ENCODE measurements at places on chromosomes 7 and 10.

- no peak for DNase-seq
Observed at GRCh38 chr7:4815609-4816418, 40.4 kb downstream of the AP5Z1 start.

DNA sequence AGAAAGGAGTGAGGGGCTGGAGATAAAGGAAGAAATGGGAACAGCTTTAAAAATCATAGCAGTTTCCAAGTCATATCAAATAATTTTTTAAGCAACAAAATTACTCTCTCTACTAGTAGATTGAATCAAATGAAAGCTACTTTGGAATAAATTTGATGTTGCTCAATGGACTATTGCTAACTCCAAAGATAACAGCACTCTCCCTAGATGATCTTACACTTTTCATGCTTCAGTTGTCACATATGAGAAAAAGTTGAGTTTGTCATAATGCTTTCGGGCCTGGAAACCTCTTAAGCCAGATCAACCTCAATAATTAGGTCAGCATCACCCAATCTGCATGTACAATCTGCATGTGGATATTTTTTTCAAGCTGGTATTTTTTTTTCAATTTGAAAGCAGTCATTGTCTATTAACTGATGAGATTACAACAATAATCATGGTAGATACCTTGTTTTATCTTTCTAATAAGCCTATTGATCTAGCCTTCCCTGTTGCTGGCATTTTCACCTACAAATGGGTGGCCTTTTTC lies 31.3 kb downstream of the LIPJ start:
- DNase-seq, result no peak

DNA sequence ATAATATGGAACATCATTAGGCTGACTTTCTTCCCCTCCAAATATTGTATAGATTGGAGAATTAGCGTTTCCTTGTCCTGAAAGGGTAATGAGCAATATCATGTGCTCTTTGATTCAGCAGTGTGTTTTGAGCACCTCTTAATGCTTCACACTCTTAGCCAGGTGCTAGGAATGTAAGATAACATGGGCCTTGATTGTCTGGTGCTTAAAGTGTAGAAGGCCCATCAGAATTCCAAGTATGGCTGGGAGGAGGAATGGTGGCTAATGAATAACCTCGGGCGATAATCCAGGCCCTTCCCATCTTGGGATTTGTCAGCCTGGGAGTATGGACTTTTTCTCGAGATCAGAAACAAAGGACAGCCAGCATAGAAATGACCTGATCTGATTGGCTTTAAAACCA lies 8.6 kb downstream of the TSPAN13 start:
- no peak for DNase-seq

DNA sequence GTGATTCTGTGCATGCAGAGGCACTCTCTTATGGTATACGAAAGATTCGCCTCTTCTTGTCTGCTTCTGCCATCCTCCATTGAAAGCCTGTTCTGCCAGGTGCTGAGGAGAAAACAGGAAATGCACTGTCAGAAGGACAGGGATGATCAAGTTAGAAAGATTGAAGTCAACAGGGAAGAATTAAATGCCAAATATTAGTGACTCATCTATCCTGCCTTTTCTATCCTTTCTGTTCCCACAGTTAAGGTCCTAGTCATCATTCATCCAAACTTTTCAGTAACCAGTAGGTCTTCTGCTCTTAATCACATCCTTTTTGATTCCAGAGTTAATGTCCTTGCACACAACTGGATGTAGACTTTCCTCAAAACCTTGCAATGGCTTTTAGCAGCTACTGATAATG lies 4.8 kb upstream of the ZNF783 start:
- DNase-seq, result no peak

- DNase-seq, result no peak
Observed at GRCh38 chr10:23686722-23687121, 247.8 kb downstream of the OTUD1 start.

DNA sequence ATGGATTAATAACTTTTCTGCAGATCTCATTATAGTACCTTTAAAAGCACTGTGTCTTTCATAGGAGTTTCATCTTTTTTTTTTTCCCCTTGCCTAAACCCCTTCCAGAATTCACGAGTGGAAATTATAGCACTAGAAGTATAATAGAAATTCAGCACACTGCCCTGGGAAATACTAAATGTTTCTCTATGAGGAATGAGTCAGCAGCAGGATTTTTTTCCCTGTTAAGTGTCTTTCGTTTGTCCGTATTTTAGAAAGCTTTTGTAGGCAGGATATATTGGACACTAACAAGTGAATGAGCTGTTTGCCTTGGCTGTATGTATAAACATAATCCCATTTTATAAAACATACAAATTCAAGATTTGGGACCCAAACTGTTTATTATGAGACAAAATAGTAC lies 105.8 kb downstream of the EXOC4 start:
- DNase-seq, result no peak

GRCh38 chr7:16347066-16347826 lies 74.1 kb downstream of the CRPPA start:
- DNase-seq, result peak; percentile 43
